SJSA1 (cell line): ENCODE measurements at places on chromosomes 3 and 15.

GRCh38 chr15:85749261-85750151 lies 45.2 kb downstream of the KLHL25 start:
- no peak for DNase-seq

- DNase-seq = no peak
These were observed 25.0 kb downstream of the IRAK2 start for GRCh38 chr3:10189557-10190354.

GRCh38 chr15:63308491-63308890 lies 31.1 kb downstream of the APH1B start:
- no peak for DNase-seq

DNA sequence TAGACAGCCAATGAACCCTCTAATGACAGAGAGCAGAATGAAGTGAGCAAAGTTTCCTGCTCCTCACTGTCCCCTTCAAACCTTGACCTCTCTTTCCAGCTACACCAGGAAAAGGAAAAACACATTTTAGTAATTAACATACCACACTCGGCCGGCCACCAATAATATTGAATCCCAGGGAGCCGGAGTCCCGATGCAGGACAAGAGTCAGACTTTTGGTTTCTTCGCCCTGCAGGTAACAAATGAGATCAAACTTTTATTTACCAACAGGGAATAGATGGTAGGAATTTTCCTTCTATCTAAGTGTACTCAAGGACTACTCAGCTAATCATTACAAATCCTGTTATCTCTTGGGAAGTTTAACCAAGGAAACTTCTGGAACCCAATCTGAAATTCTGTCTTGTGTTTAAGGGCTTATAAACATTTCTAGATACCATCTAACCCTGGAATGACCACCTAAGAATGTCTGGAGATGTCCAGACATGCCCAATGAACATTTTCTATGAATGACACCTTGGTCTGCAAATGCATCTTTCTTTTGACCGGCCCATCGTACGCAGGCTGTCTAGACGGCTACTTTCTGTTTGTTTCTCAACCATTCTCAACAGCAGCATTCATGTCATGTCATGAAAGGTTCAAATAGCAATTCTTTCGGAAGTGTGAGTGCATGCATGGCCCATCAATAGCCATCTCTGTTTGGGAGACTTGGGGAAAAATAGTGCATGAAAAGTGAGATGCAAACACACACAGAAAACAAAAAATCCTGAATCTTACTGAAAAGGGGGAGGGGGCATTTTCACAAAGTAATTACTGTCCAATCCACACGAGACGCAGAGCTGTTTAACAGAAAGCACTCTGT lies 16.1 kb downstream of the PDZRN3 start:
- no peak for DNase-seq

DNA sequence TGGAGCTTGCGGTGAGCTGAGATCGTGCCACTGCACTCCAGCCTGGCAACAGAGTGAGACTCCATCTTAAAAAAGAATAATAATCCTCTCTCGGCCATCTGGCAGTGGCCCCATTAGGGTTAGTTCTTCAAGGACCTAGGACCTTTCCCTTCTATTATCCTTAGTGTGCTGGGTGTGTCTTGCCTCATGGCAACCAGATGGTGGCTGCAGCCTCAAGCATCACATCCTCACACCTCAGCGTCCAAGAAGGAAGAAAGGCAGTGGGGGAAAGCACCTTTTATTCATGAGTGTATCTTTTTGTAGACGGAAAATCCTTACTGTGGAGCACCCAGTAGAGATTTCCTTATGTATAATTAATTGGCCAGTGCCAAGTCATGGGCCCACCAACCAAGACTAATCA lies 42.7 kb upstream of the TFRC start:
- no peak for DNase-seq

GRCh38 chr3:12198301-12198700 lies 39.6 kb upstream of the TIMP4 start:
- DNase-seq = no peak

DNA sequence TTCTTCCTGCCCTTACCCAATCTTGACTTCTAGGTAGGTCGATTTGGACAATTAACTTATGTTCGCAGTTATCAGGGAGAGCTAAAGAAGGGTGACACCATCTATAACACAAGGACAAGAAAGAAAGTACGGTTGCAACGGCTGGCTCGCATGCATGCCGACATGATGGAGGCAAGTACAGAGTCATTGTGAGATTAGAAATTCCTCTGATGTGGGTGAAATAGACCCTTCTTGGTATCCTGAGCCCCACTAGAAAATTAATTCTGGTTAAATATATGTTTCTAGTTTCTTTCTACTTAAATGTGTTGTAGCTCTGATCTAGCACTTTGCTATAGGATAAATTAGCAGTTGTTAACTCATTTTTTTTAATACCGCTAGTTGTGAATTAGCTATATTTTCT lies 13.6 kb downstream of the LXN start:
- DNase-seq = no peak

GRCh38 chr3:55797775-55798174 lies 310.7 kb upstream of the WNT5A start:
- no peak for DNase-seq

GRCh38 chr3:12253516-12254343 lies 35.1 kb upstream of the PPARG start:
- no peak for DNase-seq

GRCh38 chr15:68469162-68470048 lies 37.4 kb upstream of the ITGA11 start:
- no peak for DNase-seq
